Fibroblast of upper back skin (primary cell): ENCODE measurements at places on chromosomes 2 and 18.

DNA sequence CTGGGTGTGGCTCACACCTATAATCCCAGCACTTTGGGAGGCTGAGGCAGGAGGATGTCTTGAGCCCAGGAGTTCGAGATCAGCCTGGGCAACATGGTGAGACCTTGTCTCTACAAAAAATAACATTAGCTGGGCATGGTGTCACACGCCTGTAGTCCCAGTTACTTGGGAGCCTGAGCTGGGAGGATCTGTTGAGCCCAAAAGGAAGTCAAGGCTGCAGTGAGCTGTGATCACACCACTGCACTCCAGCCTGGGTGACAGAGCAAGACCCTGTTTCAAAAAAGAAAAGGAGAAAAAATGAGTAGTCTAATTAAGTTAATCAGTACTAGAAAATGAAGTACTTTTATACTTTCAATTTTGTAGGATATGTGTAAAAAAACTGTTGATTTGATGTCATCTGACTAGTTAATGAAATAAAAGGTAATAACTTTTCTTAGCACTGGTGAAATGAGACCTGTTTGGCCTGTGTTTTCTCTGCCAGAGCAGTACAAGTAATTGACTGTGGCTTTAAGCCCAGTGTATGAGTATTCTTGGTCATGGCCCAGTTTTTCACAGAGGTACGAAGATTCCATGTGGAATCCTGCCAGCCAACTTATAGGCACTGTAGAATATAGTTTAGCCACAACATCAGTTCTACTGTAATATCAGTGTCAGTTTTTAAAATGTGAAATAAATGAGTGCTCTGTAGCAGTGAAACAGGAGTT lies 35.8 kb downstream of the MFSD6 start:
- DNase-seq: peak; percentile 82

- DNase-seq: peak; percentile 75
Observed at GRCh38 chr18:28256166-28256565, 79.2 kb upstream of the CDH2 start.

DNA sequence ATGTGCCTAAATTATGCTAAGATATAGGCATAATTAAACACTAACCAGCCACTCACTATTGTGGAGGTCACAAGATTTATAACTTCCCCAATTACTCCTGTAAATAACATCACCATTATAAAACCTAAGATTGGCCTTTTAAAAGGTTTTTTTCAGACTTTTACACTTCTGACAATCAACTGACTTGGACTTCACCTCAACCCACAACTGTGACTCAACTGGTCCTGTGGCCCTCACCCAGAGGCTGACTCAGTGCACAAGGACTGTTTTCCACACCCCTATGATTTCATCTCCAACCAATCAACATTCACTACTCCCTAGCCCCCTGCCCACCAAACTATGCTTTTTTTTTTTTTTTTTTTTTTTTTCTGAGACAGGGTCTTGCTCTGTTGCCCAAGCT lies 11.6 kb downstream of the TTR start:
- DNase-seq: peak; percentile 9

- no peak for DNase-seq
Observed at GRCh38 chr2:180322781-180323180, 315.7 kb upstream of the CWC22 start.

- peak; percentile 28 for DNase-seq
Observed at GRCh38 chr2:72210470-72210869, 62.8 kb upstream of the CYP26B1 start.

- peak; percentile 79 for DNase-seq
Observed at GRCh38 chr2:213251618-213252017, 32.6 kb upstream of the SPAG16 start.

GRCh38 chr2:15334644-15335326 lies 226.3 kb downstream of the NBAS start:
- peak; percentile 43 for DNase-seq

GRCh38 chr2:8570637-8571036 lies 111.2 kb upstream of the ID2 start:
- no peak for DNase-seq

DNA sequence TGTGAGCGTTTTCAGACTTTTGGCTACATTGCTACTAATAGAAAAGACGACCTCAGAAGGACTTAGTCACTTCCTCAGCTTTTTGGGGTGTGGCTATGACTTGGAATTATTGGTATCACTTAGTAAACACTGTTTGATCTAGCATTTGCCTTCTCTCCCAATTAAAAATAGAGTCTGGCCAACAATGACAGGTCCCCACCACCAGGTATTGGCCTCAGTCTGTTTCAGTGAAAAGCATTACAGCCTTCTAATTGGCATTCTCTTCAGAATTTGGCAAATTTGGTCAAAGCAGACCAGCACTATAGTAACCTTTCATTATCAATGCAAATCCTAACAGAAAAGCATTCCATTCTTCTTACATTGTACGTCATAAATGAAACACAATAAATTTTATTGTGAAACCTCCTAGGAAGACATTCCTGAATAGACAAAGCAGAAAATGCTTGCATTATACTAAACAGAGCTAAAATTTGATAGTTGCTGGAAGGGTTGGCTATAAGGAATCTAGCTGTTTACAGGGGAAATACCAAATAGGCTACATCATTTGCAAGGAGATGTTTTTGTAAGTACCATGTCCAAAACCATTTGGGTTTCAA lies 613.9 kb downstream of the IRS1 start:
- DNase-seq: peak; percentile 95

DNA sequence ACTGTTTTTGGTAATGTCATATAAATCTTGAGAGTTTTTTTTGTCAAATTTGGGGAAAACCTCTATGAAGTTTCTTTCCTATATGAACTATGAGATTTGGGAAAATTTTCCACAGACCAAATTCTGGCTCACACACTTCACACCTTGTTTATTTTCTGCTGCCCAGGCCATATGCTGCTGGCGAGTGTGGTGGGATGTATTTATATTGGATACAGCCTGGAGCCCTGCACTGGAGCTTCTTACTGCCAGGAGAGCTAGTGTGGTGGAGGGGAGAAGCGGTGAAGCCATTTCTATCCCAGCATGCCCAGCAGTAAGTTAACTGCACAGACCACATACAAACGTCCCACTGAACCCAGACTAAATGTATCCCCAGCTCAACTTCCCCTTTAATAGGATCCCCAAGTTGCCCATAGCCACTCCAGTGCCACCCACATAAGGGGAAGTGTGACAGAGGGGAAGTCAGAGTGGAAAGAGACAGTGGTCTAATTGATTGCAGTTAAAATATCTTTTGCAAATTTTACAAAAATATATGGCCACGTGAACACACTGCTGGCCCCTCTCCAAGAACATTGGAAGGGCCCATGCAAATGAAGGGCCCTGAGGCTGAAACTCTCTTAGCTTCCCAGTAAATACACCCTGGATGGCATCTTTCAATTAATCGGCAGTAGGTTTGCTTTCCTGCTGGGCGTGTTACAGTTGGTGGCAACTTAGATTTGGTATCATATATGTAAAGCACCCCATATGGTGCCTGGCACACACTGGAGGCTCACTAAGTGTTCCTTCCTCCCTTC lies 146.6 kb upstream of the ITGA6 start:
- no peak for DNase-seq

DNA sequence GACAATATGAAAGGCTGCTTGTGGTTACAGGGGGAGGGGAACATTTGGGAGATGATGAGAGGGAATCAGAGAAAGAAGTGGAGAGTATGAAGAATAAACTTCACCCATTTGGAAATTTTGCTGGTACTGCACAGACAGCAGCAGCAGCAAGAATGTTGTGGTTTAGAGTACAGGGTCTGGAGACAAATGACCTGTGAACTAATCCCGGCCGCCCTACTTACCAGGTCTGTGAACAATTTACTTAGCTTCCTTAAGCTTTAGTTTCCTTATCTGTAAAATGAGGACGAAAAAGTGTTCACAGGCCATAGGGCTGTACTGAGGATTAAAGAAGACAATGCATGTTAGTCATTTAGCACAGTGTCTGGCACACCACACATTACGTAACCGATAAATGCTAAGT lies 685.4 kb upstream of the CELF4 start:
- DNase-seq: no peak

DNA sequence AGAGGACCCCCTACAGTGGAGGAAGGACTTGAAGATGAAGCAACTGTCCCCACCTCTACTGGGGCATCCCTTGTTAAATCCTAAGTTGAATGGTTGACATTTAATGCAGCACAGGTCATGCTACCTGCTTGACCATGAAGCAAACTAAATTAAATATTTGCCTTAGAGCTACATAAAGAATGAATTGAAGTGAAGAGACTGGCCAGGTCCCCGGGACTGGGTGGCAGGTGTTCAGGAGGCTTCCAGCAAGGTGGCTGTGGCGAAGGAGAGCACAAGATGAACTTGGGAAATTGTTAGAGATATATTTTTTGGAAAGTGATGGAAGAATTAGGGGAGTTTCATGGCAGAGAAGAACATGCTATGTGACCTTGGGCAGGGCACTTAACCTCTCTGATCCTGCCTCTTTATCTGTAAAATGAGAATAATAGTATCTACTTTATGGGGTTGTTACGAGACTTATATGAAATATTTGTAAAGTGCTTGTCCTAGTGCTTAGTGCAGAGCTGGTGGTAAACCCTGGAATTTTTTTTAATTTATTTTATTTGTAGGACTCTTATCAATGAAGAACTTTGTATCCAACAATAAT lies 37.3 kb downstream of the EFR3B start:
- no peak for DNase-seq

- peak; percentile 92 for DNase-seq
Observed at GRCh38 chr2:189129971-189130370, 49.6 kb downstream of the COL5A2 start.

- peak; percentile 59 for DNase-seq
Observed at GRCh38 chr18:76573325-76574025, 78.4 kb upstream of the ZNF516 start.

DNA sequence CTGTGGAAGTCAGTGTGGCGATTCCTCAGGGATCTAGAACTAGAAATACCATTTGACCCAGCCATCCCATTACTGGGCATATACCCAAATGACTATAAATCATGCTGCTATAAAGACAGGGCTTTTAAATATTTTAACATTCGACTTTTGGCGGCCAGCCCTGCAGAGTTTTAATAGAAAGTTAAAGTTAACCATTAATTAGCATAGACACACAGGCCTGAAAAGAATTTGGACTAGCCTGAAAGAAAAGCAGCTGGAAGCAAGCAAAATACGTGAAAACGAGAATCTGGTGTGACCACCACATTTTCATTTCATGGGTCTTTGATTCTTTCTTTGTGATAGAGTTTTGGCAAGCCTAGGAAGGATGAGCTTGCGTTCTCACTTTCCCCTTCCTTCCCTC lies 184.0 kb downstream of the SCG2 start:
- DNase-seq: peak; percentile 32

DNA sequence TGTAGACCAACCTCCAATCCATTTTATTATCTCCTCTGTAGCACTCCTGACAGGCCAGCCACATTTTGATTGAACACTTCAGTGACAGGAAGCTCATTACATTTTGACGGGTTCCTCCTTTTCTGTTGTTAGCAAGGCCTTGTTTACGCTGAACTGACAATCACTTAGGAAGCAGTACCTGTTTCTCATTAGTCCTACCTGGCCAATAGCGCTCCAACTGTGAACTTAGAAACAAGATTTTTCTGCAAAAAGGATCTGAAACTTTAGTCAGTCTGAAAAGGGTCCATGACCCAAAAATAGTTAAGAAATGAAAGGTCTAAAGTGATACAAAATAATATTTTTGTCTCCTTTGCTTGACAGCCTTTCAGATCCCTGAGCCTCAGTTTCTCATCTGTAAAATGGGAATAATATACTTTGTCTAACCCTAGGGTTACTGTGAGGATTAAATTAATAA lies 119.6 kb upstream of the MSTN start:
- no peak for DNase-seq

- DNase-seq: peak; percentile 7
Observed at GRCh38 chr2:187875261-187876141, 321.3 kb upstream of the TFPI start.

DNA sequence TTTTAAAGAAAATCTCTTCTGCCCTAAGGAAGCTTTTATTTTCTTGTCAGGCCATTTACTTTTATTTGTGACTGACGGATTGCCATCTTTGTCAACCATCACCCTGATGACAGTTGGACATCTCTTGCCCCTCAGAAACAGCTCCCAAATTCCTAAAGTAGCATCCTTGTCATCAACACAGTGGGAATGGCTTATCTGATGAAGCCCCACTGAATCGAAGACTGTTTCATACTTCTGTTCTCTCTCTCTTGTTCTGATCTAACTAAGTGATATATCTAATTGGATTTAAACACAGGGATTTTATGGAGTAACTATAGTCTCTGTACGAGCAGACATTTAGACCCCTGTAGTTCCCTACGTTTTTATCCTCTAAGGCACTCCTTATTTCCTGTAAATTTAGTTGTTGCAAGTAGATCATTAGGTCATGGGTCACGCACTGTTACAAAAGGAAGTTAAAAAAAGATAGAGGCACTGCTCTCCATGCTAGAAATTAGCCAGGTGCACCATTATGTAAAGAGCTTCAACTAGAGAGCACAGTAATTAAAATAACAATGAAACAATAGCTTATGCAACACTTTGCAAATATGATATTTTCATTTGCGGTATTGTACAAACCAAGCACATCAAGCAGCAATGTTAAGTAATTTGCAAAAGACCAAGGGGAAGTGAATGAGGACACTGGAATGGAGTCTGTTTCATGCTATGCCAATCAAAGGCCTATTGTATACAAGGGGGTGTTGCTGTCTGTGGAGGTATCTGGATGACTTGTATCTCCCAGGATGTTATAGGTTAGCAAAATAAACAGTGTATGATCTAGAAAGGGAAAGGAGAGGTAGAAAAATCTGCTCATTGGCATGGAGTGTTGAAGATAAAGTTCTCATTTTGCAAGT lies 284.7 kb downstream of the LRRTM1 start:
- no peak for DNase-seq

DNA sequence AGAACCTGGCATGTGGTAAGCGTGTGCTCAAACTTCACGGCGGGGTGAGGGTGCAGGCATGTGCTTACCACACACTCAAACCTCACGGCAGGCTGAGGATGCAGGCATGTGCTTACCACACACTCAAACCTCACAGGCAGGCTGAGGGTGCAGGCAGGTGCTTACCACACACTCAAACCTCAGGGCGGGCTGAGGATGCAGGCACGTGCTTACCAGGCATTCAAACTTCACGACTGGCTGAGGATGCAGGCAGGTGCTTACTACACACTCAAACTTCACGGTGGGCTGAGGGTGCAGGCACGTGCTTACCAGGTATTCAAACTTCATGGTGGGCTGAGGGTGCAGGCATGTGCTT lies 105.0 kb upstream of the ALKAL2 start:
- no peak for DNase-seq

- no peak for DNase-seq
Observed at GRCh38 chr2:11676640-11677039, 6.6 kb upstream of the NTSR2 start.

GRCh38 chr18:9586814-9587213 lies 27.5 kb downstream of the PPP4R1 start:
- no peak for DNase-seq

GRCh38 chr2:200252265-200253067 lies 54.0 kb upstream of the SPATS2L start:
- peak; percentile 62 for DNase-seq

- DNase-seq: no peak
Observed at GRCh38 chr2:239295377-239296019, 105.3 kb downstream of the HDAC4 start.

GRCh38 chr2:216927163-216927562 lies 67.3 kb upstream of the TNP1 start:
- DNase-seq: no peak

- DNase-seq: no peak
Observed at GRCh38 chr18:21761471-21762115, 21.0 kb downstream of the MIB1 start.

- DNase-seq: peak; percentile 92
Observed at GRCh38 chr2:118576109-118576855, 271.2 kb downstream of the EN1 start.
